ENCODE measurements at places on chromosomes 11 and 22. TPM values are rescaled to one million over a fixed set of nuclear protein-coding genes. Genes with fewer than 3 reads are reported as not detected.

The MIOX gene
- total RNA-seq, result 0.30 TPM

The BLID gene
- total RNA-seq, result not detected

- H3K4me3 ChIP-seq, result peak overlapping the region; percentile 82
- H3K36me3 ChIP-seq, result no peaks in the 10 kb centered on the region
- H3K4me1 ChIP-seq, result peaks cover 5% of the 10 kb centered on the region
- H3K27me3 ChIP-seq, result no peaks in the 10 kb centered on the region
- DNase-seq, result no peak
These were observed 1.2 kb downstream of the SIK3 start for GRCh38 chr11:117097014-117097388.

DNA sequence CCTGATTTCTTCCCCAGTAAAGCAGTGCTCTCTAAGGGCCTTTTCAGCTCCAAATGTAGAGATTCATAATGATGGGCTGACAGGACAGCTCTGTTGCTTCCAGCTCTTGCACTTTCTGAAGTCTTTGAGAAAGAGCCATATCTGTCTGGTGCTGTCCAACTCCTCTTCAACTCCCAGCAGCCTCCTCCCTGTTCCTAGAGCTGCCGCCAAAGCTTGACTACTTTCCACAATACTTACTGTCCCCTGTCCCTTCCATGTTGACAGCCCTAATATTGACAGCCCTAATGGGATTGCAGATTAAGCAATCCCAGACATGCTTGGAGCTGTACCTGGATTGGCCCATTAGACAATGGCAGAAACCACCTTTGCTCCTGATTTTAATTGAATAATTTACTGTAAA, 29.6 kb downstream of the INSC start:
- H3K4me3 ChIP-seq, result no peak overlapping the region
- no peaks in the 10 kb centered on the region for H3K27me3 ChIP-seq
- DNase-seq, result no peak

- peaks cover 23% of the 10 kb centered on the region for H3K4me1 ChIP-seq
- peak; percentile 70 for DNase-seq
- peaks cover 38% of the 10 kb centered on the region for H3K27me3 ChIP-seq
- no peak within 1 kb of the TSS for H3K27ac ChIP-seq
- peaks cover 6% of the 10 kb centered on the region for H3K36me3 ChIP-seq
These were observed at the start of gene C1QTNF5 for GRCh38 chr11:119340335-119341221. TSS of gene C1QTNF5 (minus strand) at chr11:119340883. CDS start at chr11:119340397, 486 bp downstream.

GRCh38 chr11:115409691-115410220, 94.5 kb downstream of the CADM1 start:
- no peaks in the 10 kb centered on the region for H3K27me3 ChIP-seq
- H3K27ac ChIP-seq, result no peak overlapping the region
- H3K4me3 ChIP-seq, result no peak overlapping the region
- no peak for DNase-seq
- no peaks in the 10 kb centered on the region for H3K36me3 ChIP-seq
